ENCODE measurements at places on chromosomes 6 and 20. TPM values are rescaled to one million over a fixed set of nuclear protein-coding genes. Genes with fewer than 3 reads are reported as not detected.

The C6orf163 gene
- total RNA-seq = not detected

The RBPJL gene
- total RNA-seq = not detected

The HUS1B gene
- not detected for total RNA-seq

The CD93 gene
- total RNA-seq = 0.35 TPM

The SLC22A16 gene
- not detected for total RNA-seq

The RCAN2 gene
- 3.1 TPM for total RNA-seq

The OTOR gene
- not detected for total RNA-seq

The DST gene
- total RNA-seq = 419 TPM

The HEY2 gene
- total RNA-seq = not detected

DNA sequence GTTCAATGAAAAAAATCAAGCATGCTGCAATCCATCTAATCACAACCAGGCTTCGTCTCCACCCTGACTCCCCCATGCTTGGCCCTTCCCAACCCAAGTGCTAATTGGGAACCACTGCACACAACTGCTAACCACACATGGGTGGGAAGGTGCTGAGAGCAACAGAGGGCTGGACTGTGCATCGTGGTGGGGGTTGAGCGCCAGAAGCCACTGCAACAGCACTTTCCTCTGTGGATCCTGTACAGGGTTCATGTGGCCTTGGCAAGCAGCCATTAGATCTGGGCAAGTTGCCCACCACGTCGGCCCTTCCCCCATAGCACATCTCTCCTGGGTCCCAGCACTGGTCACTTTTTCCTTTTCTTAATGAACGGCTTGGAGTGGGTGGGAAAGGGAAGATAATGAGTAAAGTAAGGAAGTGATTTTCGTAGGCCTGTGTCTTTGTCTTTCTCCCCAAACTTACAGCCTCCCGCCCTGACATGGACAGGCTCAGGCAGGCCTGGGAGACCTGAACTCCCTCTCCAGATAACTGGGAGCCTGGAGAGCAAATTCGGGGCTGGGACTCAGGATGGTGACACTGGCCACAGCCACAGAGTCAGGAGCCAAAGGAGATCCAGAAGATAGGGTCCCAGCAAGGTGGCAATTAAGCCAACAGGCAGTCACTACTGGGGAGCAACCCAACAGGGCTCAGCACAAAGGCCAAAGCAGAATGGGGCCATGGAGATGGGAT lies 34.4 kb upstream of the MRPS10 start:
- DNase-seq = peak; percentile 77

GRCh38 chr6:2543321-2543720 lies 207.4 kb downstream of the MYLK4 start:
- DNase-seq = no peak

DNA sequence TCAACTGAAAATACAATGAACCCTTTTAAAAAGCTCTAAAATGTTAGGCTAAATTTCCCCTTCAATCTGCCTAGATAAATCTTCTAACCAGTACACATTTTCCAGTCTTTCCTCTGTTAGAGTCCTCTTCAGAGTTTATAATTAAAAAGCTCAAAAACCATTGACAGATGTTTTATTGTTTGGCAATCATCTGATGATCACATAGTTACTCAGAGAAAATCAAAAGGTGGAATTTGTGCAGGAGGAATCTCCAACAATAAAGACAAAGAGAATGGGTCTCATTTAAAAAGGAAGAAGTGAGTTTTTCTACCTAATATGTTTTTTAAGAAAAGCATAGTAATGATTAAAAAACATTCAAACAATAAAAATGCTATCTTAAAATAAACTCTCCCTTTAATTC lies 3.1 kb downstream of the TRAPPC3L start:
- DNase-seq = no peak

- peak; percentile 58 for DNase-seq
Observed at GRCh38 chr20:45322952-45323383, 14.9 kb upstream of the MATN4 start.

GRCh38 chr6:163667372-163668060 lies 253.0 kb downstream of the QKI start:
- no peak for DNase-seq

DNA sequence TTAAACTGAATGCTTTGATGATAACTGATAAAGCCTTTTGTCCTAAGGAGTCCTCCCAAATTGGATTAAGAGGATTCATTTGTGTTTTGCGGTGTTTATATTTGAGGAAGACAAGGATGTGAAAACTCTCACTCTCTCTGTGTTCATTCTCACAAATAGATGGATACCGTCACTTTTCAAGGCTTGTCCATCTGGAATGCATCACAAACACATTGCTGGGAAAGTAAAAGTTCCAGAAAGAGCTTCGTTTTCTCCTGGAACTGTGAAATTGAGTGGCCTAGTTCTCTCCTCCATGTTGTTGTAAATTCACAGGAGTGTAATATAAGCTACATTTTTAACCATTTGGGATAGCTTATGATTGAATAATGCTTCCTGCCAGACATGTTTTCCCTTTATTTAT lies 581.6 kb upstream of the FLRT3 start:
- DNase-seq = no peak

DNA sequence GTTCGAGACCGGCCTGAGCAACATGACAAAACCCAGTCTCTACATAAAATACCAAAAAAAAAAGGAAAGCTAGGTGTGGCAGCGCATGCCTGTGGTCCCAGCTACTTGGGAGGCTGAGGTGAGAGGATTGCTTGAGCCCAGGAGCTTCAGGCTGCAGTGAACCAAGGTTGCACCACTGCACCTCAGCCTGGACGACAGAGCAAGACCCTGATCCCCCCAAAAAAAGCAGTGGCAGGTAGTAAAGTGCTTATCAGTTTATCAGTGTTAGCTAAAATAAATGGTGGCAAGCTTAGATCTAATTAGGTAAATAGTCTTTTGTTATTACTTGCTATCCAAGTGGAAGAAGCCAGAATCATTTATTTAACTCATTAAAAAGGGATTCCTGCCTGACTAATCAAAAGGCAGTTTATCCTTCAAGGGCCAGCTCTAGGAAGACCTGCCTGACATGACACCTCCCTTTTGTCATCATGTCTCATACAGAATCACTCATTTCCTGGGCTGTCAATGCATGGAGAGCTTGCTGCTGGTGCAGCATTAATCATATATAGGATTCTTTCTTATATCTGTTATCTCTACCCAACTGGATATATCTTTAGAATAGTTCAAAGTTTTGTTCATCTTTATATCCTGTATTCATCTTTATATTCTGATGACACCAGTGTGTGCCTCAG lies 9.6 kb downstream of the DSTN start:
- DNase-seq = no peak

DNA sequence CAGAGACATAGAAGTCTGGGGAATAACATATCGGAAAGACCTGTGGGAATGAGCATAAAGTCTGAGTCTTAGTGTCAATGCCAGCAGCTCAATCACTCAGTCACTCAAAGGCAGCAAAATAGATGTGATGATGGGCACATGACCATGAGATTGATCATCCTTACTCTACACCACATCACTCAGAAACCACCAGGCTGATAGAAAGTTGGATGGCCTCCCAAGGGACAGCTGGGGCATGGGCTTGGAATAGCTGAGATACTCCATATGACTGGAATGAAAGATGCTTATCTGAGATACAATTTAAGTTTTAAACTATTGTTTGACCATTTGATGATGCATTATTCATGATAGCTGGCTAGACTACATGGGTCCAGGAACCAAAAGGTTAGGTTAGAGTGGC lies 80.9 kb upstream of the F13A1 start:
- no peak for DNase-seq

- DNase-seq = no peak
Observed at GRCh38 chr6:161829291-161829729, 555.4 kb upstream of the AGPAT4 start.

- DNase-seq = peak; percentile 7
Observed at GRCh38 chr6:24936641-24937317, 1.0 kb upstream of the RIPOR2 start.

DNA sequence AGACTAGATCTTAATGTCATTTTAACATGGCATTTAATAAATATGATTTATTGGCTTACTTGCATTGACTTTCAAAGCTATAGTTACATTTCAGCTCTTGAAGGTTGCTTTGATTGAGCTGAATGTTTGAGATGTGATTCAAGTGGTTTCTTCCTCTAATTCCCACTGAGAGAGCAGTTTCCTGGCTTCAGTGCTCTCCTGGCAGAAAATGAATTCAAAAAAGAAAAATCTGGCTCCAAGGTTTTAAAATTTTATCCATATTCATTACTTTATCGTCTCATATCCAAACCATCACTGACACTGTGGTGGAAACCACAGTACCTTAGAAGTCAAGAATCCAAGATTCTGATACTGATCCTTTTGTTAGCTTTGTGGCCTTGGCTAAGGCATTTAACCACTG lies 263.1 kb upstream of the HSF2 start:
- DNase-seq = no peak

- no peak for DNase-seq
Observed at GRCh38 chr20:2729251-2729713, 36.7 kb downstream of the EBF4 start.

All from renal cortical epithelial cell (primary cell).